Dermis blood vessel endothelial cell (primary cell): ENCODE measurements at places on chromosomes 11 and 22. TPM values are rescaled to one million over a fixed set of nuclear protein-coding genes. Genes with fewer than 3 reads are reported as not detected.

DNA sequence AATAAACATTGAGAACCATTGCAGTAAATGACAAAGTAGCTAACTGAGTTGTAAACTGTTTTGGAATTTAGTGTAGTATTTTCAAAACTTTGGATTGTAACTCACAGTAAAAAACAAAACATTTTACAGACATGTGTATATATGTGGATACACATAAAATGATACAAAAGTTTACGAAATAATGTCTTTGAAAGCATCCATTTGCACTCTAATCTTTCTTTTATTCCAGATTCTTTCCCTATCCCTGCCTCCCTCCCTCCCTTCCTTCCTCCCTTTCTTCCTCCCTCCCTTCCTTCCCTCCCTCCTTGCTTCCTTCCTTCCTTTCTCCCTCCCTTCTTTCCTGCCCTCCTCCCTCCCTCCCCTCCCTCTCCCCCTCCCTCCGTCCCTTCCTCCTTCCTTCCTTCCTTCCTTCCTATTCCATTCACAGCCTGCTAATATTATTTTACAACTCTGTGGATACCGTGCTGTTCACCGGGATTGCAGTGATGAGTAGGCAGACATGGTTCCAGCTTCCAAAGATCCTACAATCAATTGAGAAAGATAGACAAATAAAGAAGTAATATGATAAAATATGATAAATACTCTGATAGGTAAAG is 3.5 kb downstream of the RRM1 start:
- no peak for DNase-seq

DNA sequence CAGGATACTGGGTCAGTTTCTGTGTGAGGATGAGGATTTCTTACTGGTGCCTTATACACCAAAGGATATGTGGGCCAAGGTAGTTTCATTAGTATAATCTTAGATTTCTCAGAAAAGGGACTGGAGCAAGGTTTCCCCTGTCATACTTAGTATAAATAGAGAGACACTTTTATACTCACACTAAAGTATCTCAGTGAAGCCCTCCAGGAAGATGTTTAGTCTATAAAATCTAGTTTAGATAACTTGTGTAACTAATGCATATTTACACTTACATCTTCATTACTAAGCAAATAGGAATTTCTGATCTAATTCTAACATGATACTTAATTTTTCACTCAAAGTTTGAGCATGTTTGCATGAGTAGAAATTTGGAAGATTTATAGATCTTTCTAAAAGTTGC is 11.1 kb downstream of the EMSY start:
- DNase-seq: no peak

Gene ILK
- 163 and 202 TPM in 2 replicates for total RNA-seq

GRCh38 chr11:70697701-70698100 is 299.4 kb downstream of the CTTN start:
- DNase-seq: no peak

GRCh38 chr22:29078869-29079207 is 6.0 kb downstream of the KREMEN1 start:
- no peak for DNase-seq
